ENCODE measurements at places on chromosomes 2 and 18. TPM values are rescaled to one million over a fixed set of nuclear protein-coding genes. Genes with fewer than 3 reads are reported as not detected.

The GRP gene
- total RNA-seq: 2.9 TPM

The SCRN3 gene
- 20.2 TPM for total RNA-seq

The RASGRP3 gene
- 8.2 TPM for total RNA-seq

The HOXD8 gene
- 41.2 TPM for total RNA-seq

The RPL31 gene
- total RNA-seq: 404 TPM

The SCN2A gene
- 1.5 TPM for total RNA-seq

The USP37 gene
- 39.3 TPM for total RNA-seq

The STAM2 gene
- total RNA-seq: 35.7 TPM

The ZBTB7C gene
- total RNA-seq: 42.4 TPM

The AKAIN1 gene
- not detected for total RNA-seq

The RAB6D gene
- total RNA-seq: 1.7 TPM

The UGT1A3 gene
- not detected for total RNA-seq

The SESTD1 gene
- total RNA-seq: 56.1 TPM

The ASTL gene
- total RNA-seq: 1.6 TPM

The CHST10 gene
- 21.5 TPM for total RNA-seq

The PROC gene
- total RNA-seq: not detected
